ENCODE measurements at places on chromosomes 12 and 14.

GRCh38 chr12:52023182-52023975 lies 16.6 kb downstream of the TAMALIN start:
- peak; percentile 89 for DNase-seq

DNA sequence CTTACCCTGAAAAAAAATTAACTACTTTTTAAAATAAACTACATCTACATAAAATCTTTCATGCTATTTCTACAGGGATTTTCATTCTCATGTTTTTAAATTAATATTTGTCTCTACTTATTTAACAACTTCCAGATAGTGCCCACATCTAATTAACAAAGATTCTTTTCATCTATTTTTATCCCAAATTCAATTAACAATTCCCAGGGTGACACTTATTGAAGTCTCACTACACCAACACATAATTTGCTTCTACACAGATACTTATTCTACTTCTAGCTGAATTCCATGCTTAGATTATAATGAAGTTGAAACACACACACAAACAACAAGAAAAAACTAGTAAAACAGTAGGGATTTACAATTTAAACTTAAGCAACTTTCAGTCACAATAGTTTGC lies 336.6 kb downstream of the ACSS3 start:
- DNase-seq: no peak

DNA sequence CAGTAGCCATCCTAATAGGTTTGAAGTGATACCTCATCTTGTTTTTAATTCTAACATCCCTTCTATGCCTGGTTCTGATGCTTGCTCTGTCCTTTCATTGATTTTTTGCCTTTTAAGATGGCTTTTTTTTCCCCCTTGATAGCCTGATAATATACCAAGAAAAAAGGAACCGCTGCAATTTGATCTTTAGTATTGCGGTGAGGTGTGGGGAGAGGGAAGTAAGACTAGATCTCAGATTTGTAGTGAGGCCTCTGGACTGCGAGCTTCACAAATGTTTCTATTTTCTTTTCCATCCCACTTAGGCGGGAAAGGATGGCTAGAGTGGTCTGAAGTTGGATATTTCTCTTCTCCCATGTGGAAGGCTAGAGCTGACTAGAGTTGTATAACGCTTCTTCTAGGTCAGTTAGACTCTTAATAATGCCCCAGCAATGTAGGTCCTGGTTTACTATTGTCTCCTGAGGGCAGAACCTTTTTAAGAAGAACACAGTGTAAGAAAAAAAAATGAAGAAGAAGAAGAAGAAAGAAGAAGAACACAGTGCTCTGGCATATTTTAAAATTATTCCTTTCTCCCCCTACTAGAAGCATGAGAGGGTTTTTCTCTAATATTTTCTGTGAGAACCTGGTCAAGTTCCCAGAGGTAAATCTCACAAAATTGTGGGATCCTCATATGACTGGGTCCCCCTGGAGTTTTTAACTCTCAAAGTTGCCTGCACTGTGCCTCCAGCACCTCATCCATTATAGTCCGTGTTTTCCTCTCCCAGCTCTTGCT lies 11.9 kb upstream of the KLRB1 start:
- DNase-seq: no peak

GRCh38 chr12:88336076-88336739 lies 194.1 kb downstream of the TMTC3 start:
- DNase-seq: no peak

GRCh38 chr12:24562771-24563431 lies 386.0 kb downstream of the BCAT1 start:
- DNase-seq: peak; percentile 66

DNA sequence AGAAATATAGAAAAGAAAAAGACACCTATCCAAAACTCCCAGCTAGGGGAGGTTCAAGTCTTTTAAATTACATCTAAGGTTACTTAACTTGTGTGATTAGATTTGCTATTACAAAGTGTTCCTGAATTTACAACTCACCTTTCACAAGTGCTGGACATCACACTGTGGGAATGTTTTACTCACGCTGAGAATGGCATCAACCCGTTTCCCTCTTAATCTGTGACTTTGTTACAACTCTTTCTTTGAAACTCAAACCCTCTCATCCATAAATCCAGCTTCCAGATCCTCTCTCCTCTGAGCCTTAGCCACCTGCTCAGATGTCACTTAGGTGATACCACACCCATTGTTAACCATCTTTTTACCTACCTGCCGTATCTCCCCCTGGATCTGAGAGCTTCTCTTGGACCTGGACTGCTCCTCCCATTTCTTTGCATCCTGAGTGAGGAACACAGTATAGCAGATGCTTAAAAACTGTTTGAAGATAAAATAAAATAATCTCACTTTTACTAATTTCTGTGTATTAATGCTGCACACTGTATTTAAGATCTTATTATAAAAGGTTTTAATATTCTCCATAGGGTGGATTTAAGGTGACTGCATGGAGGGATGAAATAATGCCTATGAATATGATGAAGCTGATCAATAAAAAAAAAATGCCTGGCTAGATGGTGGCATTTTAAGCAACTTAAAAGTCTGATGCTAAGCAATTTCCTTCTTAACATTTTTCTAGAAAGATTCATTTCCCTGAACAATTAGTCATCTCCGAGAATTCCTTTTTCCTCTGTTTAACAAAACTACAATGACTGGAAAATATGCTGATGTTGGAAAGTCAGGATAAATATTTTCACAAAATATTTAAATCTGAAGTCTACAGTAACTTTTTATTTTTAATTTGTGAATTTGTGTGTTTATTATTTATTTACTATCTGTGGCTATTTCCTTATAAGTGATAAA lies 39.1 kb upstream of the NAP1L1 start:
- DNase-seq: no peak

DNA sequence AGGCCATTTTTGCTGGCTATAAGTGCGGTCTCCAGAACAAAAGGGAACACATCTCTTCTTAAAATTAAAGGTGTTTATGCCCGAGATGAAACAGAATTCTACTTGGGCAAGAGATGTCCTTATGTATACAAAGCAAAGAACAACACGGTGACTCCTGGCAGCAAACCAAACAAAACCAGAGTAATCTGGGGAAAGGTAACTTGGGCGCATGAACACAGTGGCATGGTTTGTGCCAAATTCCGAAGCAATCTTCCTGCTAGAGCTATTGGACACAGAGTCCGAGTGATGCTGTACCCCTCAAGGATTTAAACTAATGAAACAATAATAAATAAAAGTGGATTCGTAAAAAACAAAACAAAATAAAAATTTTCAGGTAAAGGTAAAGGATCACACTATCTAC lies 33.4 kb downstream of the PKP2 start:
- no peak for DNase-seq

DNA sequence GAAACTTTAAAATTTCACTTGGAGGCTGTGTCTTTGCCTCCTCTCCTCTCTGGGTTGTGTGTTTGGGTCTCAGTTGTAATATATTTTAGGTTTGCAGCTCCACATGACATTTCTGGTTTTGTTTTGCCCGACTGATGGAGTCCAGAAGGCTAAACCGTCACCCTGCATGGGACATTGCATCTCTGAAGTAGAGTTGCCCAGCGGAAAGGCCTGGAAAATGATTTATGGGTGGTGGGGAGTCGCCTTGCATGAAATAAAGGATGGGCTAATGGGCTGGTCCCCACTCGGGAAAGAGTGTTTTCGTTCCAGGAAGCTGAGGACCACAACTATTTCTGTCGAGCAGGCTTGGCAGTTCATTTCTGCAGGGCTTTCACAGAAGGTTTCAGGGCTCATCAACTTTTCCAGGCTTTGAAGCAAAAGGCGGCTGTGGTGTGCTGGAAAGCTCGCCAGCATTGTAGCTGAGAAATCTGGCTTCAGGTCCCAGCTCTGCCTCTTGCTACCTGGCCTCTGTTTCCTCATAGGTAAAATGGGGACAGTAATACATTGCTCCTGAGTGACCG lies 74.8 kb upstream of the GSC start:
- DNase-seq: peak; percentile 59
